ENCODE measurements at places on chromosomes 4 and X.

GRCh38 chrX:41288641-41289040 lies 45.3 kb upstream of the DDX3X start:
- no peak for DNase-seq

GRCh38 chr4:170697845-170698244 lies 608.1 kb upstream of the AADAT start:
- DNase-seq = no peak

DNA sequence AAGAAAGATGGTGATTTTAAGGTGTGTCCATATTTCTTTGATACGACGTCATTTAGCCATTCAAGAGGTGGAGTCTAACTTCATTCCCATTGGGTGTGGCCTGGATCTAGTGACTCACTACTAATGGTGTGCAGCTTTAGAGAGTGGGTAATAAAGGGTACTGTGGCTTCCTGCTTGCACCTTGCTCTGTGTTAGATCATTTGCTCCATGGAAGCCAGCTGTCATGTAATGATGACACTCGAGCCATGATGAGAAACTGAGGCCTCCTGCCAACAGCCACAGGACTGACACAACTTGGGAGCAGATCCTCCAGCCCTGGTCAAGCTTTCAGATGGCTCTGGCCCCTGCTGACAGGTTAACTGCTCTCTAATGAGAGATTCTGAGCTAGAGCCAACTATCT lies 82.0 kb downstream of the UNC5C start:
- no peak for DNase-seq

DNA sequence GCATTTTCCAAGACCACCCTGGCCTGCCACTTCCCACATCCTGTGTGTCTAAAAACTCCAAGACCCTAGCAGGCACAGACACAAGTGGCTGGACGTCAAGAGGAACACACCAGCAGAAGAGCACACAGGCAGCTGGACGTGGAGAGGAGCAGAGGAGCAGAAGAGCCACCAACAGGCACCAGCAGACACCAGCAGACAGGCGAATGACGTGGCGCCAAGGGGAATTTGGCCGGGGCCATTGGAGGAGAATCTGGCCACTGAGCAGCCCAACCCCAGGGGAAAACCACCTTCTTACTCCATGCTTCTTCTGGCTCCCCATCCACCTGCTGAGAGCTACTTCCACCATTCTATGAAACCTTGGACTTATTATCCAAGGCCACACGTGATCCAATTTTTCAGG lies 243.1 kb upstream of the CTSO start:
- DNase-seq = no peak

- peak; percentile 24 for DNase-seq
These were observed 103.3 kb downstream of the MGST2 start for GRCh38 chr4:139768896-139769295.

- DNase-seq = no peak
These were observed 496.5 kb upstream of the LCORL start for GRCh38 chr4:18518098-18518497.

Data from activated naive CD4-positive, alpha-beta T cell treated with anti-CD3 and anti-CD28 coated beads, Interleukin-2, amount 10 ng/mL, durations not matched to agents 7 days and 5 days (primary cell).